ENCODE measurements at places on chromosomes 16 and 17.

DNA sequence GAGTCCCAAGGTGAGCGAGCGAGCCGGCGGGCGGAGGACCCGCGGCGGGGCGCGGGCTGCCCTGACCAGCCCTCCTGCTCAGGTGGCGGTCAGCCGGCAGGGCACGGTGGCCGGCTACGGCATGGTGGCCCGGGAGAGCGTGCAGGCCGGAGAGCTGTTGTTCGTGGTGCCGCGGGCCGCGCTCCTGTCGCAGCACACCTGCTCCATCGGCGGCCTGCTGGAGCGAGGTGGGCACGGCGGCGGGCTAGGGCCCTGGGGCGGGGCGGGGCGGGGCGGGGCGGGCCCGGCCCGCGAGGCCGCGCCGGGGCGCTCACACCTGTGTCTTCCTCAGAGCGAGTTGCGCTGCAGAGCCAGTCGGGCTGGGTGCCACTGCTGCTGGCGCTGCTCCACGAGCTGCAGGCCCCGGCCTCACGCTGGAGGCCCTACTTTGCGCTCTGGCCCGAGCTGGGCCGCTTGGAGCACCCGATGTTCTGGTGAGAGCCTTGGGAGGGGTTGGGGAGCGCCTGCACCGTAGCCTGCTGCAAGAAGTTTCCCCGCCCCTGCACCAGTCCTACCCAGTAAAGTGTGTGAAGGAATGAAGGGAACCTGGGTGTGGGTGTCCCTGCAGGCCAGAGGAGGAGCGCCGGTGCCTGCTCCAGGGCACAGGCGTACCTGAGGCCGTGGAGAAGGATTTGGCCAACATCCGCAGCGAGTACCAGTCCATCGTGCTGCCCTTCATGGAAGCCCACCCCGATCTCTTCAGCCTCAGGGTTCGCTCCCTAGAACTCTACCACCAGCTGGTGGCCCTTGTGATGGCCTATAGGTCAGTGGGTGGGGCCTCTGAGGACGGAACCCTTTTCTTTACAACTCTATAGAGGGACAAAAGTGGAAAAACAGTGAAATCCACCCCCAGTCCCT, 802 bp downstream of the SETD6 start:
- DNase-seq, result no peak

DNA sequence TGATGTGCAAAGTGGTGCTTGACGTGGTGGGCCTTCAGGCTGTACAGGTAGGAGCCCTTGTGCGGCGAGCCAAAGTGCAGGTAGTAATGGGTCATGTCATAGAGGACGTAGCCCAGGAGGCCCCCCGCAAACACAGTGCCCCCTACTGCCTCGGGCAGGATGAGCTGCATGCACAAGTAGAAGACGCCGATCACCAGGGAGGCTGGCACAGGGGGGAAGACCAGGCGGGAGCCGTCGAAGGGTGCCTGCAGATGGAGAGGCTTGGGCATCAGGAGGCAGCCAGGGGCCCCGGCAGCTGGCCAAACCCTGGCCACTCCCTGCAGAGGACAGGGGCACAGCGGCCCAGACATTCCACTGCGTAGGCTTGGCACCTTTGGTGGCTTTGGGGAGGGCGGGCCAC, 15.7 kb upstream of the MLKL start:
- no peak for DNase-seq

DNA sequence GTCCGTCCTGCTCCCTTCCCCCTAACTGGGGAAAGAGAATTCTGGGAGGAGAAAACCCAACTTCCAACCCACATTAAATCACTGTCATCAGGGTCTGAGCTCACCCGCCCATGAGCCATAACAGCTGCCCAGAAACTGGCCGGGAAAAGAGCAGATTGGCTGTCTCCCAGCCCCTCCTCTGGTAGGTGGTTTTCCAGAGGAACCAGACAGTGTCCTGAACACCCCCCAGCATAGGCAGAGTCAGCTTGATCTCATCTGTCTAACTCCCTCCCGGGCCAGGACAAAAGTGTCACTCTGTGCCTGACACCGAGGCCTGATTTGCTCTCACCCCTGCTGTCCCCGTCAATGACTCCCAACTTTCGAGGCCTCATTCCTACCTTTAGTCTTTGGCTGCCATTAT, 197.0 kb downstream of the AXIN2 start:
- DNase-seq, result no peak

DNA sequence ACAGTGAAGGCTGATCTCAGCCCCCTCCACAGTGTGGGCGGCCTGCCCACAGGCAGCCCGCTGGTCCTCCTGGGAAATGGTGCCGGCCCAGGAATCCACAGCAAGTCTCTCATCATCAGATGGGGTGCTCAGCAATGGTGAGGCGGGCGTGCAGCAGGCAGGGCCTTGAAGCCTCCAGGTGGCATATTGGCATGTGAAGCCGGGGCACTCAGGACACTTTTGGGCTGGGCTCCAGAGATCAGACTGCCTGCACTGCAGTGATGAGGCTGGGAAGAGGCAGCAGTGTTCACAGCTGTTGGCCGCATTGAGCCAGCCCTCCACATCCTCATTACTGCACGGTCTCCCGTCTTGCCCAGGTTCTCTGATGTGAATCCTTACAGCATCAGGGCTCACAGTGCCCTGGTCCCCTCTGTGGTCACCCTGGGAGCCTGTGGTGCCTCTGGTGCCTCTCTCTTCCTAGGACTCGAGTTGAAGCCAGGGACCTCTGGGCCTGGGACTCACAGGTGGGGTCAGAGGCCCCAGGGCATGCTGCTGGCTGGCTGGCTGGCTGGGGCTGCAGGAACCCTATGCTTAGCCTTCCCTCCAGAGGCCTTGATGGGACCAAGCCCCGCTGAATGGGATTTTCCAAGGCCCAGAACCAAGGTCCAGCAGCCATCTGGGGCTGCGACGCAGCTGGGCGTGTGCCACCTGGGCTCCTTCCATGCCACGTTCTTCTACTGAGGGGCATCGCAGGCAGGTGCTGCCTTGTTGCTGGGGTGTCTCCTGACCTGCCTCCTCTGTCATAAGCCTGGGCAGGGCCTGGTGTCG, 48.6 kb downstream of the TNFRSF13B start:
- no peak for DNase-seq

- no peak for DNase-seq
Measured at GRCh38 chr17:58091024-58091567, 7.9 kb downstream of the DYNLL2 start.

DNA sequence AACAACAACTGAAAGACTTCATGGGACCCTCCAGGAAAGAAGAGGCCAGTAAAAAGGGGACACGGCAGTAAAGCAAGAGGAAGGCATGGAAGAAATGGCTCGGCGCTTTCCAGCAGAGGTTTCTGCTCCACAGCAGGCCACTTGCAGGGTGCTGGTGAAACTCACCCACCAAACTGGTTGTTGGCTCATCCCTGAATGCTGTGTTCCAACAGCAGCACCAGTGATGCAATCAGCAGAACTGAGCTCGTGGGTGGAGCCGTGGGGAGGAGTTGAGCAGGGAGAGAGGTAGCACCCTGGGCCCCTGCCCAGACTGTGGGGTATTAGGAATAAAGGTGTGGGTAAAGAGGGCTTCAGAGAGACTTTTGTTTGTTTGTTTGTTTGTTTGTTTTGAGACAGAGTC, 62.8 kb upstream of the ADCY9 start:
- DNase-seq, result no peak

DNA sequence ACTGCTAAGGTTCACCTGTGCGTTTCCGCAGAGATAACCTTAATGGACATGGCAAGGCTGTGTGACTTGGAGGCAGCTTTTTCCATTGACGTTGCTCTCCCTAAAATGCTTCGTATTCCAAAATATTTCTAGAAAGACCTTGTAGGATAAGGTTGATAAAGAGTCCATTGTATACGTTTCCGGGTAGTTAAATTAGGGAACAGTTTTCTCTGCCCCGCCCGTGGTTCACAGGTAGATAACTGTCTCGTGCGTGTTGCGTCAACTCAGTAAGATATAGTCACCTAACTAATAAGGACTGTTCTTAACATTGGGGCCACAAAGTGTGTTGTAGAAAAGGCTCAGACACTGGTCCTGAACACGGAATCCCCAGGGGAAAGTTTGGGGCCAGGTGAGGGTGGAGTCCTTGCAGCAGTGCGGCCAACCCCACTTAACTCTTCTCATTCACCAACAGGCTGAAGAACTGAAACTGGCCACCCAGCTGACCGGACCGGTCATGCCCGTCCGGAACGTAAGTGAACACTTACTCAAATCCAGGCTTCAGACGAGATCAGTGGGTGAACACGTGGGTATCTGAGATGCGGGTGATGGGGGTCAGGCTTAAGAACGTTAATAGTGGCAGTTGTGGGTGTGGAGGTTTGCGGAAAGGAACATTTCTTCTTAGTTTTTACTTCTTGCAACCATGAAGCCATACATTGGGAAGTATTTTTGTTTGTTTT, 1.6 kb downstream of the RPL13 start:
- no peak for DNase-seq

Measured in amygdala (tissue), 56 donors.